ENCODE measurements at places on chromosomes 5 and 9. TPM values are rescaled to one million over a fixed set of nuclear protein-coding genes. Genes with fewer than 3 reads are reported as not detected.

Gene PLEKHG4B
- total RNA-seq: 5.4 TPM

DNA sequence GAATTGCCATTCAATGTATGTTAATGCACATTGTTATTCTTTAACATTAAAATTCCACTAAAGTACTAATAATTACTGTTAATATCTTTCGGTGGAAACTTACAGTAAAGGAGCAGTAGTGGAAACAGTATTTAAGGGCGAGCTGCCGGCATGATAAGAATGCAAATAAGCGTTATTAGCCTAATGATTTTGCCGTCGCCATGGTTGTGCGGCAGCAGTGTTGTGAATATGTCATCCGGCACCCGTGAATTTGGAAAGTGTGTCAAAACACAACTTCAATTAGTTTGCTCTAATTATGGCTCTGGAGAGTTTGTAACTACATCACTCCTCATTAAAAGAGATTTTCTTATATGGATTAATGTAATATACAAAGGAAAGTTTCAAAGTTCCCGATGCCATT is 81.4 kb downstream of the MVB12B start:
- no peak for DNase-seq

DNA sequence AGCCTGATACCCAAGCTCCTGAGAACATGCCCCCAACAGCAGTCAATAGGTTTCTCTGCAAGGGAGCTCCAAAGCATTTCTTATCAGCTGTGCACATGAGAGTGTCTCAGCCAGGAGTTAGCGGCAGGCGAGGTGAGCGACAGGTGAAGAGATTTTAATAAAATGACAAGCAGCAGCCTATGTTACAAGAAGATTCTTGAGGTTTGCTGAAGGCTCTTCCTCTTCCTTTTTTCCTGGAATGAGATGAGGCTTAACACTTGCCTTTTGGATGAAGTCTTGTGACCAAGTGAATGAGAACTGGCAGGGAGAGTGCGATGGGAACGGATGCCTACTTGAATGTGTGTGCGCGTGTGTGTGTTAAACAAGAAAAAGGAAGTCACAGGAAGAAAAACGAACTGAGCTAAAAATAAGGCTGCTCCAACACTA is 76.1 kb downstream of the SHB start:
- DNase-seq: no peak

DNA sequence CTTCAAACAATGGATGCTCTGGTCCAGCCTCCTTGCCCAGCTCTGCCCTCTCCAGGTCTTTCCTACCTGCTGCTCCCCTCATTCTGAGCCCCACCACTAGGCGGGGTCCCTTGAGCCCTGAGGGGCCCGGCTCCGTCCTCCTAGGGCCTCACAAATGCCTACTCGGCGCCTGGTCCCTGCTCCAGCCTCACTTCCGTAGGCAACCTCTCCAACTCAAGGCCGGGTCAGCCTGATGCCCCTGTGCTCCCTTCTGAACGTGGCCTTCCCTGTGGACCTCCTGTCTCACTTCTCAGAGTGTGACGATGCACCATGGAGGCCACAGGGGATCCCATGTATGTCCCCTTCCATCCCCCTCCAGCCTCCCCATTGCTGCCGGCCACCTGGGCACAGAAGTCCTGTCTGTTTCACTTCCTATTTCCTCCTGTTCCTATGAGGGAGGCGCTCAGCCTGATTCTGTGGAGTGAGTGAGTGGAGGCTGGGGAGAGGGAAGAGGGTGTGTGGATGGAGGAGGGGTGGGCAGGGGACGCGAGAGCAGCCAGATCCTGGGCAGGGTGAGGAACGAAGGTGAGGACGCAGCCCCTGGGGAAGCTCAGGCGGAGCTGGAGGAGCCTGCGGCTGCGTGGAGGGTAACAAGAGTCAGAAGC is 127.2 kb upstream of the FAM120A start:
- DNase-seq: no peak

Gene TEX48
- total RNA-seq: not detected

DNA sequence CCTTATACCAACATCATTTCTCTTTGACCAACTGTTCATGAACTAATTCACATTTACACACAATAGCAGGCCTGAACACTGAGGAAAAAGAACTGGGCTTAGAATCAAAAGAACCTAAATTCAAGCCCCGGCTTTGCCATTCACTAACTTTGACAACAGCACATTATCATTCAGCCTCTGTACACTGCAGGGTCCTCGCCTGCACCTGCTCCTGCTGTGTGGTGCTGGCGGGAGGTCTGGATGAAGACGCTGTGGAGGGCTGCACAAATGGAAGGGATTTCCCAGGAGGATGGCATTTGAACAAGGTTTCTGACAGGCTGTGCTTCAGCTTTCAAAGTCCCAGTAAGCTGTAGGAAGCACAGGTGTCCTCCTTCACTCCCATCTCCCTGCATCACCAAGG is 151.2 kb downstream of the ZDHHC21 start:
- no peak for DNase-seq

GRCh38 chr5:172901012-172901780 is 58.0 kb upstream of the RPL26L1 start:
- DNase-seq: peak; percentile 94

DNA sequence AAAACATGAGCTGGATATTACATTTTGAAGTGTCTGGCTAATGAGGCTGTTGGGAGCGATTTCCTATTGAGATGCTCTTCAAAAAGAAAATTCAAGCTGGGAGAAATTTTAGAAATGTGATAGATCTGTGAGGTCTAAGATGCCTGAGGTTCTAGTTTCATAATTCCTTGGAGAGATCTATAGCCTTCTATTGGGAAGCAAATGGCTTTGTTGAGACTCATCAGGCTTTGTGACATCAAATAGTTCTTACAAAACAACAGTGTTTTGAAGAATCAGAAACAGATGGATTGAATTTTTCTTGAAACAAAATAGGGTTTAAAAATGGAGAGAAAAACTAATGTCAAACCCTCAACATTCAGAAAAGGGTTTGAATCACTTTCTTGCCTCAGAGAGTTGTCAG is 292.9 kb downstream of the NNT start:
- no peak for DNase-seq

- DNase-seq: no peak
Observed at GRCh38 chr5:123482258-123482657, 29.7 kb upstream of the CSNK1G3 start.

Gene LHX2
- total RNA-seq: not detected

Gene CDX1
- total RNA-seq: 0.33 TPM

- DNase-seq: no peak
Observed at GRCh38 chr9:14306188-14306587, 7.8 kb downstream of the NFIB start.

Gene MEGF10
- 1.3 TPM for total RNA-seq

DNA sequence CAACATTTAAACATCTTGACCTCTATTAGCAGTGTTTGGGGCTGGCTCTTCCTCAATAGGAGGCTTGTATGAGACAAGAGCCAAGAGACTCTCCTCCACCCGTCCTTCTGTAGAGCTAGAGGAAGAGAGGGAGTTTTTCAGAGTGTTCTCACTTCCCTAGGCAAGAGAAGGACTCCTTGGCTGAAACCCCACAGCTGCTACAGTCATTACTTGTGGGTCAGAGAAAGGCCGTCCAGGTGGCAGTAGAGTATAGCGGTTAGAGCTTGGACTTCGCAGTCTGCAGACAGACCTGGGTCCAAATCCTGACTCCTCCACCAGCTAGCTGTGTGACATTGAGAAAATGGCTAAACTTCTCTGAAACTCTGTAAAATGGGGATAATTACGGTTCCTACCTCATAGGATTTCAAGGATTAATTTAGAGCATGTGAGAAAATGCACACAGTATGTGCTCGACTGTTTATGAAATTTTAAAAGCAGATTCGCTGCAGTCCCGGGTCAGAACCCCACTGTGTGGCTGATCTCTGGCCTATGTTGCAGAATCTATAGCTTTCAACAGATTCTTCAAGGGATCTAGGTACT is 80.8 kb upstream of the ARAP3 start:
- no peak for DNase-seq

Gene PCDH12
- not detected for total RNA-seq

DNA sequence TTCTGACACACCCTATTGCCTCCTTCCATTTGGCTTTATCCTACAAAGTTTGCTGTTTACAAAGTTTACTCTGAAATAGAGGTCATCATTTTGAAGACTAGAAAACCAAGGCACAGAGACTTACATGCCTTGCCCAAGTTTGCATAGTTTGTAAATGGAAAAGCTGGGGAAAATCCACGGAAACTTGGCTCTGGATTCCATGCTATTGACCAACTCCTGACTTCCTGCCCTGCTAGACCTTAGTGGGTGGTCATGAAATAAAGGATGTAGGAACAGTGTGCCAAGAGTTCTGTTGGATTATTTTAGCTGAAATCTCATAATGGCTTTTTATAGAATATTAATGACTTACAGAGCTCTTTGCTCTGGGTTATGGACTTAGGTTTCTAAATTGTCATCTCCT is 69.5 kb downstream of the GRIA1 start:
- DNase-seq: no peak

Gene FBXO38
- total RNA-seq: 33.1 TPM

- DNase-seq: no peak
Observed at GRCh38 chr9:737400-738120, 103.9 kb upstream of the DMRT1 start.

Gene UBAP1
- total RNA-seq: 42.4 TPM

DNA sequence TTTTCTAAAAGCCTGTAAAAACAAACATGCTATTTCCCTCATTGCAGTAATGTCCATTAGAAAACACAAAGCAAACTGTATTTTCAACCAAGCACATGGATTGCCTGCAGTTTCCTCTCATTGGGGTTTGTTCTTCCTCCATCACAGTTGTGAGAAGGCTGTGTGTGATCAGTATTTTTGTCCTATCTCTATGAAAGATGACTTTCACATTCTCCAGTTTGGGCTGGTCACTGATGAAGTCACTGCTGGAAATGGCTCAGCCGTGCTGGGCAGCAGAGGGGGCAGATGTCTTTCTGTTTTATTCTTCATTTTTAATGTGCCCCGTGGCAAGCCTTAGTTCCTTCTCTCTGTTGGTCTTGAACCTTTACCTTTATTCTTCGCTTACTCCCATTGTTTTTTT is 288.9 kb upstream of the MPDZ start:
- no peak for DNase-seq

Gene CPEB4
- 32.7 TPM for total RNA-seq

- no peak for DNase-seq
Observed at GRCh38 chr5:158373608-158374395, 514.9 kb upstream of the CLINT1 start.

DNA sequence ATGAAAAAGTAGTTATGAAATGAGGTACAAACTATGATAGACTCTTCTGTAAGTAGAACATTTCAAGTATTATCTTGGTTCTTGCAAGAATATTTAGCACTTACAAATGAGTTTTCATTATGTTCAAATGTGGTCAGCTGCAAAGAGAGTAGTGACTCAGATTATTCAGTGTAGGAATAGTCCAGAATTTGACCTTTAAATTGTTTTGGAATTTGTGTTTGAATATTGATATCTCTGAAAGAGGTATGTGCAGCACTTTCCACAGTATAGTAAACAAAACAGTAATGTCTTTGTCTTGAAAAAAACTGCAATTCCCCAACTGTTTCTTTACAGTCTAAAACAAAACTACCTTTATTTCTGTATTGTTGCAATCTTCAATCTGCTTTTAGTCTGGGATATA is 56.1 kb downstream of the WDR70 start:
- no peak for DNase-seq

Gene AGPAT2
- 72.9 TPM for total RNA-seq

Gene GCNT4
- total RNA-seq: 3.2 TPM

DNA sequence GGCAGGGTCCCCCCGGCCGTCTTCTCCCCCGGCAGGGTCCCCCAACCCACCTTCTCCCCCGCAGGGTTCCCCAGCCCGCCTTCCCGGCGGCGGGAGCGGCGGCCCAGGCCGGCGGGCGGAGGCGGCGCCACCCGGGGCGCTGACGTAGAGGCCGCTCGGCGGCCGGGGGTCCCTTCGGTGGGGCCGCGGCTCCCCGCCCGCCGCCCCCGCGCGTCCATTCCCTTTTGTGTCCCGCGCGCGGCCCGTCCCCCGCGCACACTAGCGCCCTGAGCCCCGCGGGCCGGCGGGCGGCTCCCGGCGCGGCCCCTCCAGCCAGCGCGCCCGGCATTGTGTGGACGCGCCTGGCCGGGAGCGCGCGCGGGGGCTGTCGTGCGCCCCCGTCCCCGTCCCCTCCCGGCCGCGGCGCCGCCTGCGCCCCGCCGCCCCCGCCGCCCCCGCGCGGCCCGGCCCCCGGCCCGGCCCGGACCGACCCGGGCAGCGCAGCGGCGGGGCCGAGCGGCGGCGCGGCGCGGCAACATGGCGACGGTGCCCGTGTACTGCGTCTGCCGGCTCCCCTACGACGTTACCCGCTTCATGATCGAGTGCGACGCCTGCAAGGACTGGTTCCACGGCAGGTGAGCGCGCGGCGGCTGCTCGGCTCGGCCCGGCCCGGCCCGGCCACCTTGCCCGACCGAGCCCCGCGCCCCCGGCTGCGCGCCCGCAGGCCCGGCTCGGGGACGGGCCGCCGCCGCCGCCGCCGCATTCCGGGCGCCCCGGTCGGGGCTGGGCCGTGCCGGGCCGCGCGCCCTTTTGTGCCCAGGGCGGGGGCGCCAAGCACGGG is at the start of gene PHF2:
Gene PHF2, plus strand, starts transcription at position 327 of the 820 bp plus-strand sequence. Its CDS starts 190 bp downstream, at position 517.
- DNase-seq: no peak

GRCh38 chr9:5566054-5566618 is 55.8 kb downstream of the PDCD1LG2 start:
- DNase-seq: peak; percentile 72

DNA sequence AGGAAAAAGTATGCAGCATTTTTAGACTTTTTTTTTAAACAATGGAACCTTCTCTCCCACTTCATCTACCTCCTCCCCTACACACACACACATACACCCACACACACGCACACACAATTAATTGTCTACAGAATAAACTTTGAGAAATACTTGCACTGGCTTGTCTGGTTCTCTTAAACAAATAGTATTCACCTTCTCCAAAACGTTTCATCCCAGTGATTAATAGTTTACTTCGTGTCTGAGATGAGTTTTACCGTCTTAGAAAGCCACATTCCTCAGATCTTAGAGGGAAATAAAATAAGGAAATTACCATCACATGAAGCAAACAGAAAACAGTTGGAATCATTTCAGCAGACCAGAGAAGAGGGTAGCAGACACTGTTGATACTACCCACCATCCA is 570.6 kb upstream of the CLINT1 start:
- DNase-seq: no peak

DNA sequence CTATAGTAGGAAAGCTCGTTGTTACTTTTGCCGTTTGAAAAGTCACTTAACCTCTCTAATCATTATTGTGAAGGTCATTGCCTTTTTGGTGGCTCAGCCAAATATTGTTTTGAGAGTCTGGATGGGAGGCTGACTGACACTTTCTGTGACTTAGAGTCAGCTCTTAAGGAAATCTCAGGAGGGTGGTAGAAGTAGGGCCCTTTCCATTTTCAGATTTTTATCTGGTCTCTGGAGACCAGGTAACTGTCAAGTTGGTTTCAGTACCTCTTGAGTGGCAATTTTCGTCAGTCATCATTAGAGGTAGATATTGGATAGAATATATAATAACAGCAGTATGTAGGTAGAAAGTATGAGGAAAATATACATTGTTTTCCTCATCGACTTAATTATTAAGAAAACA is 23.3 kb downstream of the UGCG start:
- no peak for DNase-seq

Gene ACSL6
- total RNA-seq: under 0.01 TPM

Gene ANKRD34B
- total RNA-seq: 1.5 TPM

Gene SMU1
- 18.1 TPM for total RNA-seq

Gene PCDHGB5
- total RNA-seq: 19.3 TPM

Gene GLDC
- 17.3 TPM for total RNA-seq

GRCh38 chr9:100756217-100756616 is 178.3 kb downstream of the CAVIN4 start:
- no peak for DNase-seq
